ENCODE measurements at places on chromosomes 3 and 15. TPM values are rescaled to one million over a fixed set of nuclear protein-coding genes. Genes with fewer than 3 reads are reported as not detected.
A peak's percentile ranks its signal among the peaks of the same experiment; 100 is the strongest.

DNA sequence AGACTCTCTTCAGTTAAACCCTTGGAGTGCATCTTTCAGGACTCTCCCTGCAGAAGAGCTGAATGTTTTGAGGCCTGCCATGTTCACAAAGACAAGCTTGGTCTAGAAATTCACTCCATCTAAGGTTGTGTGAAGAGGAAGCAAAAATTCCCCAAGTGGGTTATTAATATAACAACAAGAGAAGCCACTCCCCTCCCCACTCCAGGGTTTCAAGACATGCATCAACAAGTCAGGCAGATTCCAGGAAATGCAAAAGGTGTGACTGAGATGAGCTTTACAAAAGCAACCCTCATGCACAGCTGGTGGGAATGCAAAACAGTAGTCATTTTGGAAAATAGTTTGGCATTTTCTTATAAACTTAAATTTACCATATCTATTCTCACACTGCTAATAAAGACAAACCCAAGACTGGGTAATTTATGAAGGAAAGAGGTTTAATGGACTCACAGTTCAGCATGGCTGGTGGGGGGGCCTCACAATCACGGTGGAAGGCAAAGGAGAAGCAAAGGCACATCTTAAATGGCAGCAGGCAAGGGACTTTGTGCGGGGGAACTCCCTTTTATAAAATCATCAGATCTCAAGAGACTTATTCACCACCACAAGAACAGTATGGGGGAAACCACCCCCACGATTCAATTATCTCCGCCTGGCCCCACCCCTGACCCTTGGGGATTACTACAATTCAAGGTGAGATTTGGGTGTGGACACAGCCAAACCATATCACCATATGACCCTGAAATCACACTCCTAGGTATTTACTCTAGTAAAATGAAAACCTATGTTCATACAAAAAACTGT lies 31.3 kb downstream of the TARS3 start:
- H3K4me3 ChIP-seq, result no peak overlapping the region
- DNase-seq, result no peak
- no peaks in the 10 kb centered on the region for H3K36me3 ChIP-seq

GRCh38 chr15:101609742-101610610 lies 42.2 kb downstream of the TM2D3 start:
- no peak for DNase-seq
- no peaks in the 10 kb centered on the region for H3K36me3 ChIP-seq
- no peak overlapping the region for H3K4me3 ChIP-seq
- no peak overlapping the region for H3K27ac ChIP-seq

The CPLX3 gene
- polyA plus RNA-seq, result not detected

The SLC6A11 gene
- 0.05 TPM for polyA plus RNA-seq

GRCh38 chr3:44228900-44229299 lies 12.8 kb upstream of the TOPAZ1 start:
- no peak overlapping the region for H3K4me3 ChIP-seq
- H3K36me3 ChIP-seq, result no peaks in the 10 kb centered on the region
- H3K27ac ChIP-seq, result no peak overlapping the region

- no peaks in the 10 kb centered on the region for H3K4me1 ChIP-seq
- H3K4me3 ChIP-seq, result no peak overlapping the region
- DNase-seq, result no peak
- H3K27ac ChIP-seq, result no peak overlapping the region
- no peaks in the 10 kb centered on the region for H3K36me3 ChIP-seq
- H3K27me3 ChIP-seq, result no peaks in the 10 kb centered on the region
Observed at GRCh38 chr3:81375921-81376320, 385.5 kb downstream of the GBE1 start.

The ROPN1 gene
- not detected for polyA plus RNA-seq

DNA sequence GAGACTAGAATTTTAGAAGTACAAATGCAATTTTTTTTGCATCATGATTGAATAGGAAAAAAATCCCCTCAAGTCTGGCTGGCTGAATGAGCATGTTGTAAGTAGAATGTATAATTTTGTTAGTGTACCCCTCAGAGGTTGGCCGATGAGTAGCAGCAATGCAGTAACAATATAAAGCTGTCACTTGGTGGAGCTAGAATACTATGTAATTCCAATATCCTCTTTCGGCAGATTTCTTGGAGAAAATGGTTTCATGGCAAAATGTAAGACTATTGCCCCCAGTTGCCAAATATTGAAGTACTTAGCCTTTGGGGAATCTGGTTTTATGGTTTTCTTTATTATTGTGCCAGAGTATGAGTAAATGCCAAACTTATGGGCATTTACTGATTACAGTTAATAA lies 39.8 kb upstream of the SGO1 start:
- DNase-seq, result no peak
- H3K27me3 ChIP-seq, result no peaks in the 10 kb centered on the region
- H3K27ac ChIP-seq, result no peak overlapping the region
- H3K36me3 ChIP-seq, result no peaks in the 10 kb centered on the region

GRCh38 chr15:34038871-34039789 lies at the start of gene AVEN:
TSS of gene AVEN (minus strand) at chr15:34039204. CDS start at chr15:34039046, 158 bp downstream.
- no peaks in the 10 kb centered on the region for H3K27me3 ChIP-seq
- DNase-seq, result peak; percentile 45
- peak within 1 kb of the TSS; percentile 70 for H3K4me3 ChIP-seq
- H3K27ac ChIP-seq, result peak within 1 kb of the TSS; percentile 70
- peaks cover 4% of the 10 kb centered on the region for H3K4me1 ChIP-seq

The PDCD7 gene
- polyA plus RNA-seq, result 9.8 TPM

GRCh38 chr3:117435506-117435905 lies 725.9 kb downstream of the TUSC7 start:
- DNase-seq, result no peak
- no peaks in the 10 kb centered on the region for H3K36me3 ChIP-seq
- H3K27me3 ChIP-seq, result no peaks in the 10 kb centered on the region
- no peaks in the 10 kb centered on the region for H3K4me1 ChIP-seq
- no peak overlapping the region for H3K4me3 ChIP-seq
- H3K27ac ChIP-seq, result no peak overlapping the region

GRCh38 chr15:50751394-50751793 lies 14.1 kb downstream of the SPPL2A start:
- H3K4me1 ChIP-seq, result peaks cover 19% of the 10 kb centered on the region
- no peak overlapping the region for H3K27ac ChIP-seq
- H3K27me3 ChIP-seq, result no peaks in the 10 kb centered on the region

GRCh38 chr15:29934251-29934650 lies 112.0 kb upstream of the TJP1 start:
- H3K4me1 ChIP-seq, result peaks cover 3% of the 10 kb centered on the region
- no peak for DNase-seq
- H3K27ac ChIP-seq, result no peak overlapping the region

- no peak for DNase-seq
- H3K27ac ChIP-seq, result no peak overlapping the region
- no peaks in the 10 kb centered on the region for H3K36me3 ChIP-seq
- H3K27me3 ChIP-seq, result no peaks in the 10 kb centered on the region
Observed at GRCh38 chr3:5035113-5035512, 55.9 kb downstream of the BHLHE40 start.

DNA sequence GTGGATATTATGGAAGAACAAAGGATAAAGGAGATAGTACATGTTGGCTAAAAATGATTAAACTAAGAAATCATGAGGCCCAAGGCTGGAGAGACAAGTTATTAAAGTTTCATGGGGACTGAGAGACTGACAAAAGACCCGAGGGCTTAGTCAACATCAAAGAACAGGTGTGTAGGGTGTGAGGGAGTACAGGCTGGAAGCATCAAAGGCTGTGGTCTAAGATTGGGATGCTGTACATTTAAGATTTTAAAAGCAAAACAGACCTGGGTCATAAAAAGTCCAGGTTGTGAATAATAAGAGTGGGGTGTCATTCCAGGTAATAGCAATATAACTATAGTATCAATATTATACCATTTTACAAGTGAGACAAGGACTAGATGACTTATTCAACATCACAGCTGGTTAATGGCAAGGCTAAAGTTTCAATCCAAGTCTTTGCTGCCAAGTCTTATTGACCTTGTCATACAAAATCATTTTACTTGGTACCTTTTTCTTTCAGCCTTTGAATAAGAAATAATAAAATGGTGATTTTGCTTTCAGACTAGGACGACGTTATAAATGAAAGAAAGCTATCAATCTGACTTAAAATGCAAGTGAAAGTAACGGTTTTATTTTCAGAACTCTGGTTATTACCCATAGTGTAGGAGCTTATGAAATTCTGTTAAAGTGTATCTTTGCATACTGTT lies 211.6 kb downstream of the TNIK start:
- no peak for DNase-seq
- H3K36me3 ChIP-seq, result no peaks in the 10 kb centered on the region

DNA sequence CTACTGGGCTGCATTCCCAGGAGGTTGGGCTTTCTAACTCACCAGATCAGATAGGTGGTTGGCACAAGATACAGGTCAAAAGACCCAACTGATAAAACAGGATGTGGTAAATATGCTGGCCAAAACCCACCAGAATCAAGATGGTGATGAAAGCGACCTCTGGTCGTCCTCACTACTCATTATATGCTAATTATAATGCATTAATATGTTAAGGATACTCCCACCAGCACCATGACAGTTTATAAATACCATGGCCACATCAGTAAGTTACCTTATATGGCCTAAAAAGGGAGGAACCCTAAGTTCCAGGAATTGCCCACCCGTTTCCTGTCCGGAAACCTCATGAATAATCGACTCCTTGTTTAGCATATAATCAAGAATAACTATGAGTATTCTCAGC lies 31.6 kb downstream of the CFAP44 start:
- H3K27ac ChIP-seq, result no peak overlapping the region
- no peaks in the 10 kb centered on the region for H3K4me1 ChIP-seq
- H3K27me3 ChIP-seq, result no peaks in the 10 kb centered on the region
- H3K4me3 ChIP-seq, result no peak overlapping the region
- no peaks in the 10 kb centered on the region for H3K36me3 ChIP-seq
- DNase-seq, result no peak

DNA sequence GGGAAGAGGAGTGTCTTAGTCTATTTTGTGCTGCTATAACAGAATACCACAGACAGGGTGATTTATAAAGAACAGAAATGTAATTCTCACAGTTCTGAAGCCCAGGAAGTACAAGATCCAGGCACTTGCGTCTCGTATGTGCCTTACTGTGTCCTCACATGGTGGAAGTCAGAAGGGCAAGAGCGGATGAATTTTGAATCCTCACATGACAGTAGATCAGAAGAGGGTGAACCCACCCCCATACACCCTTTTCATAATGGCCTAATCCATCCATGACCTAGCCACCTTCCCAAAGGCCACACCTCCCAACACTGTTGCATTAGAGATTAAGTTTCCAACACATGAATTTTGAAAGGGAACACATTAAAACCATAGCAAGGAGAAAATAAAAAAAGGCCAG lies 18.7 kb upstream of the ANXA2 start:
- H3K4me3 ChIP-seq, result no peak overlapping the region
- no peaks in the 10 kb centered on the region for H3K4me1 ChIP-seq
- H3K27me3 ChIP-seq, result no peaks in the 10 kb centered on the region

DNA sequence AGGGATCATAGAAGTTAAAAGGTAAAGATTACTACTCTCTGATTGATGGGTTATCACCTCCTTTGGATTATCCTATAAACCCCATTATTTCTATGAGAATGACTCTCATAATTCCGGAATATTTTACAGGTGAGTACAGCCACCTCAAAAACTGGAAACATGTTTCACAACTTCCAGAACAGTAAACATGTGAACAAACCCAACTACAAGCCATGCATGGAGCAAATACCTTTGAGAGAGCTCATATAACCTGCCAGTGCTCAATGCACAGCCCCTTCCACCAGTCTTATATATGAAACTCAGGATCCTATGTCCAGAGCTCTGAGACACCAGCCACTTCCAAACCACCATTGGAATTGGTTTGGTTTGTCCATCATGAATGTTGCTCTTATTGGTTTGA lies 208.0 kb downstream of the MECOM start:
- H3K27ac ChIP-seq, result no peak overlapping the region
- H3K27me3 ChIP-seq, result no peaks in the 10 kb centered on the region
- H3K4me1 ChIP-seq, result peaks cover 8% of the 10 kb centered on the region
- no peaks in the 10 kb centered on the region for H3K36me3 ChIP-seq

DNA sequence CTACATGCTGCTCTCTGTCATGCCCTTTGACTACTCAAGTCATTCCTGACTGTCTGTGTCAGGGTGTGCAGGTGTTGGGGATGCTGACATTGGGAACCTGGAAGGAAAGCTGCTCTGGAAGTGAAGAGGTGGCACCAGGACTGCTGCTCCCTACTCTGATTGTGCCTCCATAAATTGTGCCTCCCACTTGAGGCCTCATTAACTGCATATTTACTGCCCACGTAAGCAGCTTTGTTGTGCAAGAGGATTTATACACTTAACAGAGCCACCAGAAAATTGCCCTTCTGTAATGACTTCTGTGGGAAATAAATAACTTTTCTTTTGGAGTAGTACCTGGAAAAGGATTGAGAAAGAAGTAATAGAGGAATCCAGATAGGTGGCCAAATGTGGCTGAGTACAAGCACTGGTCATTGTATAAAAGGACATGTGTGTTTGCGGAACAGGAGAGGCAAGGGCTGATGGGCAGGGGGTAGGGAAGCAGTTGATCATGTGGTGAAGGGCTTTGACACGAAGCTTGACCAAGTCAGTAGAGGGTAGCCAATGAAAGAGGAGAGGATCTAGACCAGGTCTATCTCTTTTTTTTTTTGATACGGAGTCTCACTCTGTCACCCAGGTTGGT lies 24.8 kb downstream of the IL20RB start:
- no peaks in the 10 kb centered on the region for H3K4me1 ChIP-seq
- no peaks in the 10 kb centered on the region for H3K27me3 ChIP-seq
- H3K4me3 ChIP-seq, result no peak overlapping the region
- H3K36me3 ChIP-seq, result no peaks in the 10 kb centered on the region

DNA sequence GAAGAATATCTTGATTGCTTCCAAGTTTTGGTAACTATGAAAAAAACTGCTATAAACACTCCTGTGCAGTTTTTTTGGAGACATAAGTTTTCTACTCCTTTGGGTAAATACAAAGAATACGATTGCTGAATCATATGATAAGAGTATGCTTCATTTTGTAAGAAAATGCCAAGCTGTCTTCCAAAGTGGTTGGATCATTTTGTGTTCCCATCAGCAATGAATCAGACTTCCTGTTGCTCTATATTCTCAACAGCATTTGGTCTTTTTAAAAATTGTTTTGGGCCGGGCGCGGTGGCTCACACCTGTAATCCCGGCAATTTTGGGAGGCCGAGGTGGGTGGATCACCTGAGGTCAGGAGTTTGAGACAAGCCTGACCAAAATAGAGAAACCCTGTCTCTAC lies 14.5 kb downstream of the BTD start:
- H3K36me3 ChIP-seq, result no peaks in the 10 kb centered on the region
- no peak overlapping the region for H3K4me3 ChIP-seq
- H3K27me3 ChIP-seq, result no peaks in the 10 kb centered on the region
- no peak for DNase-seq

- no peak overlapping the region for H3K27ac ChIP-seq
- H3K4me1 ChIP-seq, result peaks cover 6% of the 10 kb centered on the region
- no peak for DNase-seq
- no peak overlapping the region for H3K4me3 ChIP-seq
Observed at GRCh38 chr3:194570235-194570634, 63.0 kb downstream of the TMEM44 start.

- H3K4me3 ChIP-seq, result no peak overlapping the region
- H3K27ac ChIP-seq, result no peak overlapping the region
- peak; percentile 58 for DNase-seq
- H3K36me3 ChIP-seq, result no peaks in the 10 kb centered on the region
- H3K4me1 ChIP-seq, result peaks cover 8% of the 10 kb centered on the region
Observed at GRCh38 chr15:74950078-74950908, 6.3 kb downstream of the RPP25 start.
